ENCODE measurements at places on chromosomes 5 and 9. TPM values are rescaled to one million over a fixed set of nuclear protein-coding genes. Genes with fewer than 3 reads are reported as not detected.

Gene SLC6A7
- total RNA-seq = 0.02 TPM

Gene WDR31
- 0.95 TPM for total RNA-seq

Gene DDX31
- total RNA-seq = 26.7 TPM

Gene SHOC1
- total RNA-seq = not detected

Gene MARVELD2
- 2.0 TPM for total RNA-seq

Gene TAF1L
- not detected for total RNA-seq

Gene ANKRD18B
- 4.6 TPM for total RNA-seq

Gene FRRS1L
- total RNA-seq = 0.18 TPM

All from A549 treated with CORT108297 at 1 μM for 4 hours (cell line).